HFF-Myc (cell line): ENCODE measurements at places on chromosomes 4 and X.
A peak's percentile ranks its signal among the peaks of the same experiment; 100 is the strongest.

DNA sequence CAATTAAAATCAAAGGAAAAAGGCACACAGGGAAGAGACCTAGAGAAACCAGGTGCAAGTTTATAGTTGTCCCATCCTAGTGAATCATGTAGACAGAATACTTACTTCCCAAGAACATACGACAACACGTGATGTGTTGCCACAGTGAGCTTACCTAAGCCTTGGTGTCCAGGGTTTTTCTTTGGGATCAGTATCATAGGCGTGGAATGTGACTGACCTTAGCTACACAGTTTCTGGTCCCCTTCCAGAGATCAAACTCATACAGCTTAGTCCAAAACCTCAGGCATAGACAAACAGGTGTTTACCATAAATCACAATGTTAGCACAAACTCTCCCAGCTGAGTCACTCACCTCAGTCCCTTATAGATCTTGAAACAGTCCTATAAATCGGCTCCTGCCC, 17.7 kb downstream of the SLC25A31 start:
- DNase-seq, result peak; percentile 1

- DNase-seq, result no peak
These were observed 138.8 kb upstream of the BANK1 start for GRCh38 chr4:101651778-101652177.

DNA sequence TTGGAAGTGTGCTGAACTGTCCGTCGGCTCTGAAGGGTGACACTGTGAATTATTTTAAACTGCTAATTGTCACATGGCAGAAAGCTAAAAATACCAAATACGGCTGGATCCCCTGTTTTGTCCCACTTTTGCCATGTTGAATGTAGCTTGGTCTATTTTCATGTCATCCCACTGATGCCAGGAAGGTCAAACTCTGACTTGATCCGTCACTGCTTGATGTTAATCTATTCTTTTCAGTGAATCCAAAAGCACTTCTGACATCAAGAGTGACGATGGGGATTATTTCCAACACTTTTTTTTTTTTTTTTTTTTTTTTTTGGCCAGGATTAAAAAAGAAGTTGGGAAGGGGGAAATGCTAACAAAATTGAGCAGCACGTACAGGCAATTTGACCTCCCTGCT, 734.6 kb upstream of the TENM3 start:
- no peak for DNase-seq

DNA sequence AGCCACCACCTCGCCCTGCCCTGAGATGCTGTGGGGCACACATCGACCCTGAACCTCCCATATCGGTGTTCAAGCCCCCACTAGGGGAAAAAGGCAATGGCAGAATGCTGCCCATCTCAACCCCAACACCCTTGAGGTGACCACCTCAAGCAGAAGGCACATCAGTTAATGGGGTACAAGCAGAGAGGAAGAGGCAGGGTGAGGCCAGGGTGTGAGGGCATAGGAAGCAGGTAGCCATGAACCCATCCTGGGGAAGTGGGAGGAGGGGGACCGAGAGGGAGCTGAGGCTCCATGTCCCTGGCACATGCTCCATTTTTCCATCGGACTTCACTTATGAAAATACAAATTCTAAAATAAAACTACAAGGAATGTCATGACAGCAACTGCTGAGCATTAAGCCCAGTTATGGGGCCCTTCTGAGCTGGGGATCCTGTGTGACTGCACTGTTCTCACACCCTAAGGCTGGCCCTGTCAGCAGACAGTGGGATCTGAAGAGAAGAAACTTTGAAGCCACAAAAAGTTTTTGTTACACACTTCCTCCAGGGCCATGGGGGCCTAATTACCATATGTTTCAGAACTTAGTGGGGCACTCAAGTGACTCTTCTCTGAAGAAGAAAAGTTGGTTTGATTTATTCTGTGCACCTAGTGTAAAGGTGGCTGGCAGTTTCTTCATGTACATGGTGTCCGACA, 68.2 kb upstream of the FAM241A start:
- DNase-seq, result no peak

DNA sequence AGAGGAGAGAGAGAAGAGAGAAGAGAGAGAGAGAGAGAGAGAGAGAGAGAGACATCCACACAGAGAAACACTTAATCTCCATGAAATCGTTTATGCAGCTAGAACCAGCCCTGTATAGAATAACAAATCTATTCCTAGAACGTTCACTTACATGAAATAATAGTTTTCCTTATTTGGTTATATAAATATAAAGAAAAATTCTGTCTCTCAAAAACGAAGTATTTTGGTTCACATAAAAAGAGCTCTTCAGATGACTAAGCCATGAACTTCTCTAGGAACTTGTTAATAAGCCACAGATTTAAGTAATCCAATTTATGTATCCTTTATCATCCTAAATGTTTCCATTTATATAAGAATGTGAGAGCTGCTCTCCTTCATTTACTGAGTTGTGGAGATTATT, 1315.1 kb upstream of the PCDH7 start:
- DNase-seq, result no peak

DNA sequence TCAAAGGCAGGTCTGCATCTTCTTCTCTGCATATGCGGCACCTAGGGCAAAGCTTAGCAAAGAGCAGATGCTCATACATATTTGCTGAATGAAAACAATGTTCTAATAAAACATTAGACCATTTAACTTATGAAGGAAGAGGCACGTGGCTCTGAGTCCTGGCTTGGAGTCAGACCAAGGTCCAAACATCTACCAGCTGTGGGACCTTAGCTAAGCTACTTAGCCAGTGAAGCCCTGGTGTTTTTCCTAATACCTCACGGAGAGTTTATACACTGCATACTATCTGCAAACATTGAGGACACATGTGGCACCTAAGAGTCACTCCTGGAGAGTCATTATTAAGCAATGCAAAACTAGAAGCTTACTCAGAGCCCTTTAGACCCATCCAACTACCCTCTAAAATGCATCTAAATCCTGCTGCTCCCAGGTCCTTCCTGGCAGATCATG, 9.0 kb downstream of the PDGFC start:
- peak; percentile 95 for DNase-seq

GRCh38 chr4:102730968-102731533, 29.7 kb downstream of the MANBA start:
- no peak for DNase-seq

DNA sequence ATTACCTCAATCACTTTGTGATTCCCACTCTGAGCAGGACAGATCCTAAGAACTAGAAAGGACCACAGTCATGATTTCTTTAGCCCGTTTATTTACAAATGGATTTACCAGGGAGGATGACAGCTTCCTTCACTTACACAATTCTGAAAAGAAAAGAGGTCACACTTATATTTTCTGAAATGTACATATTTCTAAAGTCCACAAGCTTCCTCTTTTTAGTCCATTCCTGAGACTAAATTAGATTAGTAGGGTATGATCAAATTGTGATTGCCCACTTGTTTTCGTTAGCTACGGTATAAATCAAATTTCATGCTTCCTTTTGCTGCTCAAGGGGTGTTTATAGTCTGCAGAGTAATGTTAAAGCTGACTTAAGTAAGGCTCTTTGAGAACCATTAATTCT, 7.6 kb upstream of the AMELX start:
- DNase-seq, result no peak
